Motor neuron (in vitro differentiated cells): ENCODE measurements at places on chromosomes 6 and 20. TPM values are rescaled to one million over a fixed set of nuclear protein-coding genes. Genes with fewer than 3 reads are reported as not detected.

CALHM4 gene
- total RNA-seq: not detected in 2 replicates

TGM3 gene
- 0.09 and 0.17 TPM in 2 replicates for total RNA-seq

MATN4 gene
- 0.11 TPM in 1 of 2 replicates, not detected in the other for total RNA-seq

STMND1 gene
- 0.31 TPM in 1 of 2 replicates, not detected in the other for total RNA-seq
